ENCODE measurements at places on chromosomes 6 and 20.

DNA sequence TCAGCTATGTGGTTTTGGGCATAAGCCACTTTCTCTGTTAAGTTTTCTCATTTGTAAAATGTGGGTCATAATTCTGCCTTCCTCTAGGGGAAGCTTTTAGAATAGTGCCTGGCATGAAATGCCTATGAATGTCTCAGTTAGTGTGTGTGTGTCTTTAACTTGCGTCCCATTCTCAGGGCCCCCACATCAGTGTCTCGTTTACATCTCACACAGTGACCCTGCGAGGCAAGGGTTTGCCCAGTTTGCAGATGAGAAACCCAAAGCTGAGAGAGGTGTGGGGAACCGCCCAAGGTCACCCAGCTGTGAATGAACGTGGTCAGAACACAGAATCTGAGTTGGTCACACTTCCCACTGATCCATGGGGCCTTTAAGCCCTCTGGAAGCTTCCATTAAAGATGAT is 14.1 kb downstream of the DYNLRB1 start:
- no peak for DNase-seq

DNA sequence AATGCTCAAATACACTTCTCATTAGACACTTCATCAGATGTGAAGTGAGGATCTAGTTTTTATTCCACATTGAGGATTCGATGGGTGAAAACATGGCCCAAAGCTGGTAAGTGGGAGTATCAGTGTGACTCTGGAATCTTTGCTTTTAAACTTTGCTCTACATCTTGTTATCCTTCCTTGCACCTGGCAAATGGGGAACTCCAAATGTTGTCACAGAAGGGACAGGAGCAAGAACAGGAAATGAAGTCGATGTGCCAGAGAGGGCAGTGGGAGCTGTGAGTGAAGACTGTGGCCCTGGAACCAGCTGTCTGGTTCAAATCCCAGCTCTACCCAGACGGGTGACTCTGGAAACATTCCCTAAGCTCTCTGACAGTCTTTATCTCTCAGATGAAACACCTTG is 86.7 kb upstream of the AGPAT4 start:
- DNase-seq, result no peak

- peak; percentile 64 for DNase-seq
Observed at GRCh38 chr6:31386977-31387376, 16.4 kb upstream of the MICA start.

GRCh38 chr20:430091-430999 is 22.2 kb downstream of the RBCK1 start:
- DNase-seq, result no peak

GRCh38 chr20:9600562-9600961 is 86.2 kb downstream of the LAMP5 start:
- no peak for DNase-seq

- no peak for DNase-seq
Observed at GRCh38 chr20:1389703-1390580, 2.9 kb downstream of the FKBP1A start.

- no peak for DNase-seq
Observed at GRCh38 chr6:3267162-3267561, 8.4 kb downstream of the PSMG4 start.

- DNase-seq, result peak; percentile 45
Observed at GRCh38 chr6:7542065-7542873, 798 bp downstream of the DSP start.

GRCh38 chr20:11646359-11646758 is 271.3 kb upstream of the BTBD3 start:
- no peak for DNase-seq

GRCh38 chr6:164079275-164079600 is 664.7 kb downstream of the QKI start:
- DNase-seq, result no peak

GRCh38 chr6:7100072-7100752 is 7.5 kb upstream of the RREB1 start:
- DNase-seq, result peak; percentile 44
